Upper lobe of right lung (tissue), 1 donor: ENCODE measurements at places on chromosomes 6 and 20.

- H3K27ac ChIP-seq = no peak overlapping the region
- H3K36me3 ChIP-seq = peaks cover 9% of the 10 kb centered on the region
- H3K27me3 ChIP-seq = no peaks in the 10 kb centered on the region
- DNase-seq = no peak
Measured at GRCh38 chr6:113960795-113961194, 10.2 kb downstream of the HDAC2 start.

DNA sequence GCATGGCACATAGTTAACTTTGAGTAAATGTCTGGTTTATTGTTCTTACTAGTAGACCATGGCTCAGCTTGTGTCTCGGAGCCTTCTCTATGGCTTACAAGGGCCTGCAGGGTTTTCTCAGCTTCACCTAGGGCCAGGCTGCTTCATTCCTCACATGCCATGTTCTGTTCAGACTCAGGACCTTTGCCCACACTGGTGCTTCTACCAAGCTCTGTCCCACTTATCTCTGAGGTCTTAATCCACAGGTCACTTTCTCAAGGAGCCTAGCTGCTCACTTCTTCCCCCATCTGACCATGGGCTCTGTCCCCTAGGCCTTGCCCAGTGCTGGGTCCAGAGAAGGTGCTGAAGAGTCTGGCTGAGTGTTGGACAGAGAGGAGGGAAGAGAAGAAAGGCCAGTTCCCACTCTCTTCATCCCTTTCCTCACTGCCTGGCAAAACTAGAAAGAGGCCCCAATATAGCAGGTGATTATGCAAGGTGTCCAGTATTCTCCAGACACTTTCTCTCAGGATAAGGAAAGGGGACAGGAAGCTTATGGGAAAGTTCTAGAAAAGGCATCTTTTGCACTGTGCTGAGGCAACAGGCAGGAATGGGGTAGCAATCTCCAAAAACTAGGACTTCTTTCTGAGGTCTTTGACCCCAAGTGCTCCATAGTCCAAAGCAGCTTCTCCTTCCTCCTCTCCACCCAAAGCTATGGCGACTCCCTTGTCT is 40.0 kb downstream of the COX4I2 start:
- H3K36me3 ChIP-seq = peaks cover 12% of the 10 kb centered on the region
- DNase-seq = no peak
- peaks cover 98% of the 10 kb centered on the region for H3K4me1 ChIP-seq
- peak overlapping the region; percentile 85 for H3K27ac ChIP-seq
- H3K4me3 ChIP-seq = no peak overlapping the region
- no peaks in the 10 kb centered on the region for H3K27me3 ChIP-seq

DNA sequence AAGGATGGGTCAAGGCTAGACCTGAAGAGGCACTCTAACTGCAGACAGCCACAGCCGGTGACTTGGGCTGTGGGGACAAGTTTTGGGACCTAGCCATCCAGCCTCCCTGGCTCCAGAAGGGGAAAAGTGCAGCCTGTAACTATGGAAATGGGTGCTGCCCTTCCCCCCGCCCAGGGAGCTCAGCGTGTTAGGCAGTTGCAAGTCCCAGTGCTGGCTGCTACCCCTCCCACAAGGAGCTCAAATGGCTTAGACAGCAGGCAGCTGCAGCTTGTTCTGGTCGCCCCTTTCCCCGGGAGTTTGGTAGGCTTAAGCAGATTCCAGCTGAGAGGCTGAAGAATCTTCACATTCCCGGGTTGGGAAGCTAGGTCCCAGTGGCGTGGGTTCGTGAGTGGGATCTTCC is 162.6 kb downstream of the FAM83B start:
- H3K4me3 ChIP-seq = no peak overlapping the region
- no peaks in the 10 kb centered on the region for H3K4me1 ChIP-seq
- H3K36me3 ChIP-seq = no peaks in the 10 kb centered on the region
- DNase-seq = peak; percentile 37
- no peak overlapping the region for H3K27ac ChIP-seq
- H3K27me3 ChIP-seq = no peaks in the 10 kb centered on the region

- H3K36me3 ChIP-seq = no peaks in the 10 kb centered on the region
- DNase-seq = no peak
- no peak overlapping the region for H3K27ac ChIP-seq
- no peak overlapping the region for H3K4me3 ChIP-seq
Measured at GRCh38 chr6:121652726-121653623, 217.5 kb downstream of the GJA1 start.

GRCh38 chr6:31871046-31871659 is 7.6 kb downstream of the SLC44A4 start:
- H3K27ac ChIP-seq = no peak overlapping the region
- H3K4me1 ChIP-seq = no peaks in the 10 kb centered on the region
- H3K4me3 ChIP-seq = no peak overlapping the region
- no peaks in the 10 kb centered on the region for H3K27me3 ChIP-seq
- no peaks in the 10 kb centered on the region for H3K36me3 ChIP-seq

- H3K27me3 ChIP-seq = no peaks in the 10 kb centered on the region
- no peaks in the 10 kb centered on the region for H3K36me3 ChIP-seq
- no peak overlapping the region for H3K27ac ChIP-seq
- DNase-seq = no peak
Measured at GRCh38 chr6:128456510-128457230, 63.7 kb downstream of the PTPRK start.

- no peak overlapping the region for H3K27ac ChIP-seq
- H3K36me3 ChIP-seq = no peaks in the 10 kb centered on the region
- no peaks in the 10 kb centered on the region for H3K27me3 ChIP-seq
Measured at GRCh38 chr6:11773013-11773412, 5.6 kb downstream of the ADTRP start.
